Activated naive CD8-positive, alpha-beta T cell treated with anti-CD3 and anti-CD28 coated beads, Interleukin-2, amount 50 U/mL, for 16 hours (primary cell): ENCODE measurements at places on chromosomes 2 and 18.

DNA sequence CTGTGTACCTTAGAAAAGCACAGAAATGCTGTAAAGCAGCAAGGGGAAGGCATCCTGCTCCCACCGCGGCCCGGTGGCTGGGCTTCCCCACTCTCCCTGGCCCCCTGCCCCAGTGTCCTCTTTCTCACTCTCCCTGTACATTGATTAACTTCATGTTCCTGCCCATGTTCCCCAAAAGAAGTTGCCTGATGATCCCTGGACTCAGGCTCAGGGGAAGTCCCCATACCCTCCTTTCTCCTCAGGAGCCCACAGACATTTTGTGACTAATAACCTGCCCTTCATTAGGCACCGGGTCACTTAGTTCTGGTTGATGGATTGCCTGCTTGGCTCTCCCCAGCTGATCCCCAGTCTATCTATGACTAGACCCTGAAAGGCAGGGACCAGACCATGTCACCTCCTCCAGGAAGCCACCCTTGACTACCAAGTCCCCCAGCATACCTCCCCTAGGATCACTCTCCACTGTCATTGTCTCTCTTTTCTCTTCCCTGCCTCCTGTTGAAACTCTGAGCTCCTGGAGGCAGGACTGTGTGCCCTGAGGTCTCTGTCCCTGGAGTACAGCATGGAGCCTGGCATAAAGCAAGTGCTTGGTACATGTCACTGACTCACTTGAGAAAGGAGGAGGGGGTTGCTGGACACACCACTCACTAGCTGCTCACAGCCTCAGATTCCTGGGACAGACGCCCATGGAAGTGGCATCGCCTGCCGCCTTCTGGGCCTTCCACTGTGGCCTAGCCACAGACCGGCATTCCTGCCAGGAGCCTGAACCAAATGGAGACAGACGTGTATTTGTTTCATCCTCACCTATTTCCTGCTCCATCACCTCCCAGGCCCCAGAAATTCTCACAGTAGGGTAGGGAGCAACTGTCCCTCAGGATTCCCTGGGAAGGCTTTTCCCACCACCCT, 13.5 kb downstream of the MALL start:
- DNase-seq = no peak

GRCh38 chr2:159922563-159922962, 124.6 kb upstream of the CD302 start:
- no peak for DNase-seq

DNA sequence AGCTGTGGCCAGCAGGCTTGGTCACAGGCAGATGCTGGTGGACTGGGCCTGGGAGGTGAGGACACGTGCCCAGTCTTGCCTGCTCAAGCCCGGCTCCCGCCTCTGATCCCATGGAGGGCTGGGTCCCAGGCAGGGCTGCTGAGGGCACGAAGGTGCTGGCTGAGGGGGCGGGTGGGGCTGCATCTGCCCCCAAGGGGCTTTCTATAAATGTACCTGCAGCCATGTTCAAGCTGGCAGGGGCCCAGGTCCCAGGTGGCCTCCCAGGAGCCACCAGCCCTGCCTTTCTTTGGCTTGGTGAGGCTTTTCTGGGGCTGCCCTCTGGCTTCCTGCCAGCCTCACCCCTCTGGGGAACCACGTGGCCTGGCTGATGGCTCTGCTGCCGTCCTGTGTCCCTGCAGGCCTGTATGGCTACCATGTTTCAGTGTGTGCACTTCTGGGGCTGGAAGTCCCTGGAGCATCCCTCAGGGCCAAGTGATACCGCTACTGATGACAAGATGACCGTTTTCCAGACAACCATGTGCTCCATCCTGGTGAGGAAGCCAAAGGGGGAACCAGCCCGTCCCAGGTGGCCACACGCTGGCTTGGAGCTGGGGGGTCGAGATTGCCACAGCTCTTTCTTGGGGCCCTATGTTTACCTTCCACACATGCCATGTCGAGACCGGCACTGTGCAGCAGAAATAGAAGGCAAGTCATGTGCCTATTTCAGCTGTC, 23.2 kb downstream of the HJURP start:
- DNase-seq = no peak

- DNase-seq = no peak
These were observed 55.1 kb downstream of the AAK1 start for GRCh38 chr2:69588403-69588802.

- no peak for DNase-seq
These were observed 76.4 kb upstream of the BCL11A start for GRCh38 chr2:60629801-60630385.

GRCh38 chr2:99728166-99728565, 238.3 kb upstream of the REV1 start:
- no peak for DNase-seq

- no peak for DNase-seq
These were observed 91.5 kb upstream of the TWSG1 start for GRCh38 chr18:9243029-9243428.

DNA sequence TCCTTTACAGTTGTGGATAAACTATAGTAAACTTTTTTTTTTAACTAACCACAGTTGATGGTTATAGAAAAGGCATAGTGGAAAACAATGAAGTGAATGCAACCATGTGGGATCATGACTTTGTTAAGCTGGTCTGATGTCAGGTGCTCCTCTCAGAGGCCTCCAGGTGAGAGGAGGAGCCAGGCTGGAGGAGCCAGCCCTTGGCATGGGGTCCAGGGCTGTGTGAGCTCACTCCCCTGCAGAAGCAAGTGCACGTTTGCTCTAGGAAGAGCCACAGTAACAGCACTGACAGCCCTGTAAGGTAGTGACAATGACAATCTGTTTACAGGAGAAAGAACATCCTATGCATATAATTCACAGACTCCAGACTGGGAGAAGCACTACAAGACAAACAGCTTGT, 5.7 kb downstream of the PPP1R7 start:
- DNase-seq = no peak

DNA sequence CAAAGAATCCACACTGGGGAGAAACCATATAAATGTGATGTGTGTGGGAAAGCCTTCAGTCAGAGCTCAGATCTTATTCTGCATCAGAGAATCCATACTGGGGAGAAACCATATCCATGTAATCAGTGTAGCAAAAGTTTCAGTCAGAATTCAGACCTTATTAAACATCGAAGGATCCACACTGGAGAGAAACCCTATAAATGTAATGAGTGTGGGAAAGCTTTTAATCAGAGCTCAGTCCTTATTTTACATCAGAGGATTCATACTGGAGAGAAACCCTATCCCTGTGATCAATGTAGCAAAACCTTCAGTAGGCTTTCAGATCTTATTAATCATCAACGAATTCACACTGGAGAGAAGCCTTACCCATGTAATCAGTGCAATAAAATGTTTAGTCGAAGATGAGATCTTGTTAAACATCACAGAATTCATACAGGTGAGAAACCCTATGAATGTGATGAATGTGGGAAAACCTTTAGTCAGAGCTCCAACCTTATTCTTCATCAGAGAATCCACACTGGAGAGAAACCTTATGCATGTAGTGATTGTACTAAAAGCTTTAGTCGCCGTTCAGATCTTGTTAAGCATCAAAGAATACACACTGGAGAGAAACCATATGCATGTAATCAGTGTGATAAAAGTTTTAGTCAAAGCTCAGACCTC, 16.7 kb upstream of the ZSCAN30 start:
- no peak for DNase-seq

GRCh38 chr2:235606004-235606715, 112.3 kb downstream of the AGAP1 start:
- DNase-seq = no peak

- no peak for DNase-seq
These were observed 243.0 kb downstream of the CELF4 start for GRCh38 chr18:37322492-37323035.

DNA sequence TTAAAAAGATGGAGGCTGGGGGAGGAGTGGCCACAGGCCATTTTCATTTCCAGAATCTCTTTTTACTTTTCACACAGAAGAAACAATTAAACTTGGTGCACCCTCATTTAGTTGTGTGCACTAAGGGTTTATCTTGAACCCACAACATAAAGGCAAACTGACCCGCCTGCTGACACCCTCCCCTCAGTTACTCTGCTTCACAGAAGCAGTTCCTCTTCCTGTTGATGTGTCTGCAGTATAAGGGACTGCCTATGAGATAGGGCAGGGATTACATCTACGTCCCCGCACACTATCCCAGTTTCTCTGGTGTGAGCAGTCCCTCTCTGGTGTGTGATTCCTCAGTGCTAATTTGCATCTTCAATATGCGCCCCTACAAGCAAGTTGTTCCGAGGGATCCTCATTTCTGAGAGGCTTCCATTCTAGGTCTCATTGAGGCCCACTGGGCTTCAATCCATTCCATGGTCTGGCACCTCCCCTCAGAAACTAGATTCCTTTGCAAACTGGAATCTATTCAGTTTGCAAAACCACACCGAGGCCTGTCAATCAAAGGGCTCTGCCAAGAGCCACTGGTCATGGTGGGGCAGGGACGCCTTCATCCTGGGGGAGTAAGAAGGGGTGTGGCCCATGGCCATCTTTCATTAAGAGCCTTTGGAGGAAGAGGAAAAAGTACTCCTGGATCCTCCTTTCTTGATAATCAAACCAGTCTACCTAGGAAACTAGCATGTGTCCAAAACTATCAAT, 12.3 kb downstream of the CREG2 start:
- no peak for DNase-seq

- DNase-seq = no peak
These were observed 4.4 kb upstream of the SERPINB5 start for GRCh38 chr18:63472380-63472779.

- no peak for DNase-seq
These were observed 358.4 kb upstream of the NRP2 start for GRCh38 chr2:205323929-205324328.

DNA sequence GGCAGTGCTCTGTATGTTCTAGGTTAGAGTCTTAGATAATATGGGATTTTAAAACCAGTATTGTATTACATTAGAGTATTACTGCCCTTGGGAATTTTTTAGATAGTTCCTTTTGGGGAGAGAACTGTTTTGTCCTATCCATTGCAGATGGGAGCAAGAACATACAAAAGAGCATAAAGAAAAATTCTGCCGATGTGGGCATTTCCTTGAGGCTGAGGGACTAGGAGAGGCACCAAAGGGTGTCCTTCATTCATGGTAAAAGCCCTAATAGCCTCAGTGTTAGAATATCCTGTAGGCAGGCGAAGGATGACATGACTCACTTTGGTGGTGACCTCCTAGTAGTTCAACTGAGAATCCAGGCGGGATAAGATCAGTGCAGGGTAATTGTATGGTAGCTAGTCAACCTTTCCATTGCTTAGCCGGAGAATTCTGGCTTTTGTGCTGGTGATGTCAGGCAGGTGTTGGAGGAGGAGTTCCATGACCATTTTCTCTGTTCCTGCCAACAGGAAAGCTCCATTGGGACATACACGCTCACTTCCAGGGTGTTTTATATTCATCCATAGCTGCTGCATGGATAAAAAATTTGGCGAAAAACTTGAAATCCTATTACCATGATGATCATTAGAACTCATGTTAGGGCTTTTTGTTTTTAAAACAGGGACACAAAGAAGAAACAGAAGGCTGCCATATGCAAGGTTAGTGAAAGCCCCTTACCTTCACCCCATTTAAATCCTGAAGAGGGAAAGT, 28.1 kb downstream of the EPAS1 start:
- DNase-seq = no peak

DNA sequence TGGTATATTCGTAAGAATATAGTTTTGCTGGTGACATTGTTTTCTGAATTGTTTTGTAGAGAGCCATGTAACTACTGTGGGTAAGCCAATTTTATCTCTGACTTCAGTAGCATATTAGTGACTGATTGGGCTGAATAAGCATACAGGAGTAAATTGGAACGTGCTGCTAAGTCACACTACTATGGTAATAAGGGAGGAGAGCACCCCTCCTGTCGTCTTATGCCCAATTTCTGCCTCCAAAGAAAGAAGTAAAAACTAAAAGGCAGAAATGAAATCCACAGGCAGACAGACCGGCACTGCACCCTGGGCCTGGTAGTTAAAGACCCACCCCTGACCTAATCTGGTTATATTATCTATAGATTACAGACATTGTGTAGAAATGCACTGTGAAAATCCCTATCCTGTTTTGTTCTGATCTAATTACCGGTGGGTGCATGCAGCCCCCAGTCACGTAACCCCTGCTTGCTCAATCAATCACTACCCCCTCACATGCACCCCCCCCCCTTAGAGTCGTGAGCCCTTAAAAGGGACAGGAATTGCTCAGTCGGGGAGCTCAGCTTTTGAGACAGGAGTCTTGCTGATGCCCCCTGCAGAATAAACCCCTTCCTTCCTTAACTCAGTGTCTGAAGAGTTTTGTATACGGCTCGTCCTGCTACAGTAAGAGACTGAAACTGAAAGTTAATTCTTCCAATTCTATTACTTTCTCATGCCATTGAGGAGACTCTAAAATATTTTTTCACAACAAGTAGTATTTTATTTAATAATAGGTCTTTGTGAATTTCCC, 167.0 kb downstream of the ZNF804A start:
- DNase-seq = no peak

DNA sequence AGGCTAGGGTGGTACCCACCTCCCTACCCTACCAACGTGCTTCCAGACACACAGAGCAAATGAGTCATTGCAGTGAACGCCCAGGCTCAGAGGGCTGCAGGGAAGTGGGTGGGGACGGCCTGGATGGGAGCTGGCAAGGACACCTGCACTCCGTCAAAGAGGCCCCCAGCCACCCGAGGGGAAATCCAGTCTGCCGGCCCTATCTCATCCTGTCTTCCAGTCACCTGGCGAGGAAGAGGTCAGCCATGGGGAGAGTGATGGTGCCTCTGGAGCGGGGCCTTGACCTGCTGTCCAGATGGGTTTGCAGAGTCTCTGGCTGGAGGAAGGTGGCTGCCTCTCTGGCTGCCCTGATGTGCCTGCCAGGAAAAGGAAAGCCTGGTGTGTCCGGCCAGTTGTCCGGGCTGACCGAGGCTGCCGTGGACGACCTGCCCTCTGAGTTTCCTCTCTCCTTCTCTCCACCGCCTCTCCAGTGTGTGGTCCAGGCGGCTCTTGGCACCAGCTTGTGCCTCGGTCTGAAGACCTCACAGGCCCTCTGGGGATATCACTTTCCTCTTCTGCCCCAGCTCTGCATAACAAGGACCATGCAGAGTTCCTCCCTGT, 209.7 kb upstream of the COPS8 start:
- DNase-seq = no peak

DNA sequence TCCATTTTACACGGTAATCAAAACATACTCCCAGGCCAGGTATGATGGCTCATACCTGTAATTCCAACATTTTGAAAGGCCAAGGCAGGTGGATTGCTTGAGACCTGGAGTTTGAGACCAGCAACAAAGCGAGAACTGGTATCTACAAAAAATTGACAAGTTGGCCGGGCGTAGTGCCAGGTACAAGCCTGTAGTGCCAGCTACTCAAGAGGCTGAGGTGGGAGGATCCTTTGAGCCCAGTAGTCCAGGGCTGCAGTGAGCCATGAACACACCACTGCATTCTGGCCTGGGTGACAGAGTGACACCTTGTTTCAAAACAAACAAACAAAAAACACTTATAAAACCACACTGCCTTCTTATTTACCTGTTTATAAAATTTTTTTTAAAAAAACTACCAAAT, 80.8 kb downstream of the GAREM1 start:
- DNase-seq = no peak

GRCh38 chr2:84238907-84239306, 220.2 kb downstream of the SUCLG1 start:
- no peak for DNase-seq

- DNase-seq = peak; percentile 32
These were observed 6.5 kb downstream of the TANK start for GRCh38 chr2:161166538-161167409.
